ENCODE measurements at places on chromosomes 5 and 9. TPM values are rescaled to one million over a fixed set of nuclear protein-coding genes. Genes with fewer than 3 reads are reported as not detected.
A peak's percentile ranks its signal among the peaks of the same experiment; 100 is the strongest.

GRCh38 chr5:71587766-71588532 lies 809 bp downstream of the MCCC2 start:
- DNase-seq = no peak

- DNase-seq = no peak
Measured at GRCh38 chr5:171157276-171157675, 151.8 kb upstream of the TLX3 start.

- DNase-seq = no peak
Measured at GRCh38 chr9:3553076-3553765, 27.4 kb upstream of the RFX3 start.

The HRH2 gene
- total RNA-seq = 5.7 TPM

DNA sequence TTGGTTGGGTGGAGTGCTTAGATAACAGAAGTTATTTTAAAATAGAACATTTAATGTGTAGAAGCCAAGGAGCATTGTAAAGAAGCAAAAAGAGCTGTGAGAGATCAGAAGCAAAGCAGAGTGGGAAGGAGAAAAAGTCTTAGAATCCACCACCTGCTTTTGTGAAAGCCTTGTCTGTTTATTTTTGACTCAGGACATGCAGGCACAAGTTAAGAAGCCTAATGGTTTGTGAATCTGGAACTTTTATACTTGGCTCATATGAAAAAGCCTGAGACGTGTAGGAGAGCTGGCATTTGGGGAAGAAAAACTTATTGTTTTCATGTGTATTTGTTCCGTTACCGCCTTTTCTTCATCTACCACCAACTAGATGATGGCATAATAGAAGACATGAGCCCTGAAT lies 38.5 kb upstream of the ITGA2 start:
- DNase-seq = no peak

DNA sequence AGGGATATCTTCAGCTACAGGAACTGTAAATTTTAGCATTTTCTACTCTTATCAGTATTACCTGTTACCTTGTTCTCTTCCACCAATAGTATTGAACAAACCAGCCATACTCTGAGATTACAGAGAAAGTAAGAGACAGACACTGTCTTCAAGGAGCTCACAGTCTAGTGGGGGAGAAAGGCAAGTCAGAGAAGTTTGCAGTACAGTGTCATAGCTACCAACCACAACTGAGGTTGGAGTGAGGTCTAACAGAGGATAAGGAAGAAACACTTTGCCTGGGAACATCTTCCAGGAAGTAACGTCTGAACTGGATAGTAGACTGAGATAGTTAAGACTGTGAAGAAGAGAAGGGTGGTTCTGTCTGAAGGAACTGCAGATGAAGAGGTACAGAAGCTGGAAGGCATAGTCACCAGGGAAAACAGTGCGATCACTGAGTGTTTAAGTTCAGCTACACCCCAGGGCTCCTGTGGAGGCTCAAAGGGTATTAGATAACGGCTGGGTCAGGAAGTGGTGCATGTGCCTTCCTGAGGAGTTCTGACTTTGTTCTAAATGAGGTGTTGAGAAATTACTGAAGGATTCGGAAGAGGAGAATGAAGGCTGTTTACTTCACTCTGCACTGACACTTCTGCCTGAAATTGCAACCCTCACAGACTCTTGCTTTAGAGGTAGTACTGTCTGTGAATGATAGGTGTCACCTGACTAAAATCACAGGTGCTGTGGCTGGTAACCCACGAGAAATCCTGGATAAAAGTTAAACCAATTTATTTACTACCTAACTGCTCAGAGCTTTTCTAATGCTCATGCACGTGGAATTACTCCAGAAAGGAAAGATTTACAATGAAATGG lies 841.6 kb downstream of the MAT2B start:
- no peak for DNase-seq

DNA sequence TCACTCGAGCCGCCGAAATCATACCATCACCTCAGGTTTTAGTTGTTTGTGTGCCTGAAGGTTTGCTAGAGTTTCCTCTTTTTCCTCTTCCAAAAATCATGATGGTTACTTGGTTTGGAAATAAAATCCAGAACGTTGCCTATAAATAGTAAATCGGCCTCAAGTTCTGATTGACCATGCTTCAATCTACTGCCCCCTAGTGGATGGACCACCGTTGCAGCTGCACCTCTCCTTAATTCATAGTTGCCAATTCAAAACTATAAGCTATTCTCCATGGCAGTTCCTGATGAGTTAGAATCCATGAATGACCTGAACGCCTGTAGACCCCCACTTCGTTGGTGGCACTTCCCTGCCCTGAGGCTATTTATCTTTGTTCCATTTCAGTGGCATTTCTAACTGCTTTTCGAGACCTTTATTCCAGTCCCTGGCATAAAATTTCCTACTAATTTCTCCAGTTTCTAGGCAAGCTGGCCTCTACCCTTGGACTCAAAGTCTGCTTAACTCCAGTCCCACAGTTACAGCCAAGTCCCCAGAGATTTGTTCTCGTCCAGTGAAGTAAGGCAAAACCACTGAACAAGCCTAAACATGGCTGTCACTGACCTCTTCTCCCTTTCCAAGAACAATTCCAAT lies 422.6 kb downstream of the EFNA5 start:
- DNase-seq = peak; percentile 59

GRCh38 chr9:70466976-70467561 lies 52.6 kb upstream of the KLF9 start:
- DNase-seq = no peak

DNA sequence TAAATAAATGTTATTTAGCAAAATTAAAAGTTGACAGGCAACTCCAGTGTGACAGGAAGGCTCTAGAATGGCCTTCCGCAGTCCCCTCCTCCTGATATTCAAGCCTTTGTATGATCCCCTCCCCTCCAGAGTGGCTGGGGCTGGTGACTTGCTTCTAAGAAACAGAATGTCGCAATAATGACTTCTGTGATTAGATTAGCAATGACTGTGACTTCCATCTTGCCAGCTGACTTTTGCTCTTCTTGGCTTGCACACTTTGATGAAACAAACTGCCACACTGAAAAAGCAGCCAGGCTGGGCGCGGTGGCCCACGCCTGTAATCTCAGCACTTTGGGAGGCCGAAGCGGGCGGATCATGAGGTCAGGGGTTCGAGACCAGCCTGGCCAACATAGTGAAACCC lies 106.5 kb upstream of the LARP1 start:
- peak; percentile 57 for DNase-seq

- DNase-seq = no peak
Measured at GRCh38 chr5:9054322-9054721, 491.6 kb downstream of the SEMA5A start.

DNA sequence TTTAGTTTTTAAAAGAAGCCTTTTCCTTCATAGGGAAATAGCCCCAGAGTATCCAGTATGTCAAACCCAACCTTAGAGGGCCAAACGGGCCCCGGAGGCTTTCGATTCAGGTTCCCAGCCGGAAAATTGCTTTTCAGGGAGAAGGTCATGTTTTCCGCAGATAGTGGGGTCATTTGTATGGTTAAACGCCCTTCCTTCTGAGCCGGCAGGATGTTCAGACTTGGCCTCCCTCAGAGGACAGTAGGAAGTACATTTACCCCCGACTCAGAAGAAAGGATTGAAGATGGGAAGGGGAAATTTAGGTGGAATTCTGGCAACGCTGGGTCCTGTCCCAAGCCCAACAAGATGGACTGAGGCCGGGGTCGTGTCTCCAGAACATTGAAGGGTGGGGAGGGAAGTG lies 195.2 kb downstream of the AOPEP start:
- DNase-seq = no peak

DNA sequence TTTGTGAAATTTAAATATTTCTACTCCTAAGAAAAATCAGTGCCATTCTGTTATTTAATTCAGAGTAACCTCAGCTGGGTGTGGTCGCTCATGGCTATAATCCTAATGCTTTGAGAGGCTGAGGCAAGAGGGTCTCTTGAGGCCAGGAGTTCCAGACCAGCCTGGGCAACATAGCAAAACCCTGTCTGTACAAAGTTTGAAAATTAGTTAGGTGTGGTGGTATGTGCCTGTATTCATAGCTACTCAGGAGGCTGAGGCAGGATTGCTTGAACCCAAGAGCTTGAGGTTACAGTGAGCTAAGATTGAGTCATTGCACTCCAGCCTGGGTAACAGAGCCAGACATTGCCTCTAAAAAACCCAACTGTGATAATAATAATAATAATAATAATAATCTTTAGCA lies 44.8 kb upstream of the CNTLN start:
- no peak for DNase-seq

- DNase-seq = no peak
Measured at GRCh38 chr5:15606197-15606596, 106.2 kb downstream of the FBXL7 start.

The GRK6 gene
- 30.8 TPM for total RNA-seq

The PCDHAC1 gene
- total RNA-seq = 0.47 TPM

DNA sequence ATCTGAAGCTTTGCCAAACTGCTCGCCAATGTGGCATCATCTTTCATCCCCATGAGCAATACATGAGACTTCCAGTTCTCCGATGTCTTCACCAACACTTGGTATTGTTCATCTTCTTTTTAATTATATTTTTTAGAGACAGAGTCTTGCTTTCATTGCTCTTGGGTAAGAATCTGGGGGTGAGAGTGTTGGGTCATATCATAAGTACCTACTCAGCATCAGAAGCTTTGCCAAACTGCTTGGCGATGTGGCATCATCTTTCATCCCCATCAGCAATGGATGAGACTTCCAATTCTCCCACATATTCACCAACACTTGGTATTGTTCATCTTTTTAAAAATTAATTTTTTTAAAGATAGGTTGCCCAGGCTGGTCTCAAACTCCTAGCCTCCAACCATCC lies 30.9 kb upstream of the ZDHHC11B start:
- no peak for DNase-seq

DNA sequence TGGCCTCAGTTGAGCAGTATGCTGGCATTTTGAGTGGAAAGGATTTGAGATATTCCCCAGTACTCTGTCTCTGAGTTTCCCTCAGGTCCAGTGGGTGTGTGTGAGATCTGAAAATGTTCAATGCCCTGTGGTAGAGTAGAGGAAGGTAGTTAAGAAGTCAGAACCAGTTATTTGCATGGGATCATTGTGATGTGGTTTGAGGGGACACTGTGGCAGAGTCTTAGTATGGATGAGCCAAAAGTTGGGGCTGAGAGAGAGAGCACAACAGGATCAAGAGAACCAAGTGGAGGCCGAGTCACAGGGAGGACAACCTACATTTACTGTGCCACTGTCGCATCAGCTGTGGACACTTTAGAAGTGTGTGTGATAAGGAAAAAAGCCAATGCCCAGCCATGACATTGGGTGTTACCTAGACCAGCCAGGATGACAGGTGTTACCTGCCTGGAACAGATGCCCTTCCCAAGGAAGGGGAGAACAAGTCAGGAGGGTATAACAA lies 128.9 kb upstream of the IL12B start:
- DNase-seq = no peak

- DNase-seq = no peak
Measured at GRCh38 chr5:177957241-177957640, 38.8 kb downstream of the PROP1 start.

The SLC6A19 gene
- not detected for total RNA-seq

- DNase-seq = no peak
Measured at GRCh38 chr9:94870793-94871558, 144.5 kb downstream of the AOPEP start.

DNA sequence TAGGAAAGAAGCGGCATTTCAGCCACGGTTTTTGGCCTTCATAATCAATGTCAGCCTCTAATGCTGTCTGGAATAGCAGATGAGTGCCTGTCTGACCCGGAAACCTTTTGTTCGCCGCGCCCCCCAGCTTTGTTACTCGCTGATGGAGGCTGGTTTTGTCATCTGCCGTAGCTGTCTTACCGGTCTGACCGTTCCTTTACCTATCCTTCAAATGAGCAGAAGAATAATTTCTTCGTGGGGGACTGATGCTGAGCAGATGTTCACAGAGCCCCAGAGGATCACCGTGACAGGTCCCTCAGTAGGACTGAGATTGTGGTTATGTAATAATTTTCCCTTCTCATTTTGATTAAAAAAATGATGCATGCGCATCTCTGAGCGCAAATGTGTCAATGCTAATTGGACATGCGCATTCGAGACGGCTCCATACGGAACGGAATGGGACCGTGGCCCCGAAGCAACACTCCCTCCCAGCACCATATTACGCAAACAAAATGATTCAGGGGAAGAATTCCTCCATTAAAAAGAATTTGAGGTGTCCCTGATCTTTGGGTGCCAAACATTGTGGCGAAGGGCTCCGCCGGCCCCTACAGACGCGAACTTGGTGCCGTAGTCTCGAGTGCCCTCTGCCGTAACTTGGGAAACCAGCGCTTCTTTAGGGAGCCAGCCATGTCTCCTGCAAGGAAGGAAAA lies 27.6 kb downstream of the TLX3 start:
- DNase-seq = peak; percentile 59

- no peak for DNase-seq
Measured at GRCh38 chr5:1936413-1936812, 53.7 kb upstream of the IRX4 start.

DNA sequence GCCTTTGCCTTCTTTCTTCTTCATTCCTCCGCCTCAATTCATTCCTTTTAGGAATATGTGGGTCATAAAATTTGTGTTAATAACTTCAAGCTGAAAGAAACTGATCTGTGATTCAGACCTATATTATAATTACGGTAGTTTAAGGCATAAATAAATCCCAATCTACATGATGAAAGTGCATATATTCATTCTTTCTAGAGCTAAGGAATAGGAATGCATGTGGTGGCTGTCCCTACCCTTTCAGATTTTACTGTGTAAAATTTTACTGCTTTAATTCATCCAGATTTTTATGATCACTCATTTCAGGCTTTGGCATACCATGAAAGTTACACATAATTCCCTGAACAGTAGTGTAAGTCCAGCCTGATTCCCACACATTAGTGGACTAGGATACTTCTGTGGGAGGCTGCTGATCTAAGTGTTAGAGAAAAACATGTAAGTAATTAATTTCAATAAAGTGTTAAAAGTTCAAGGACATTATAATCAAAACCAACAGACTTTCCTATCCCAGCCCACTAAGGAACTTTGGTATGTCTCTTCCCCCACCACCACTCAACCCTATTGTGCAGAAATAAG lies 83.1 kb downstream of the HINT1 start:
- no peak for DNase-seq

GRCh38 chr9:131714821-131715220 lies 25.1 kb downstream of the RAPGEF1 start:
- no peak for DNase-seq

DNA sequence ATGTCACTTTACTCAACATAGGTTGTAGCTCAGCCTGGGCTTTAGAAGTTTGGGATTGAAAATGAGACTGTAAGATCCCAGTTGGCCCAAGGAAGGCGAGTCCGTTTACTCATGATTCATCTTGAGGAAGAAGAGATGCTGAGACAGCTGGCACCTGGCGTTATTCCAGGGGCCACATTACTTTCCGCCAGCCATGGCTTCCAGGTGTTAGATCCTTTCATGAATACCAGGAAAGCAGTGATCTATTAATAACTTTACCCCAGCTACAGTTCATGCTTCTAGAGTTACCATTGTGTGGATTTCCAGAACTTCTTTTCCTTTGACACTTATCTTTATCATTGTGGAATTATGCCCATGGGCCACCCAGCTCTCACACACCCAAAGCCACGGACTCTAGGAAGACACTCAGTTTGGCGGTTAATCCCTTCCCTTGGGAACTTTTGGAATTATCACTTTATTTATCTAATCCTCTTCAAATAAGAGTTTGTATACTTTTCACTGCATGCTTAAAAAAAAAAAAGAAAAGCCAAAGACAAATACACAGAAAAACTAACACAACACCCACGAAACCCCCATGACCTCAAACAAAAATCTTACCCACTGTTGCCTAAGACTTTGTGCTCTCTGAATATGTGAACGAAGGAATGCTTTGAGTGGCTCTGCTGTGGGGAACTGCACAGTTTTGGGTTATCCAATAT lies 26.9 kb downstream of the RAI14 start:
- no peak for DNase-seq

The POU5F2 gene
- total RNA-seq = 4.9 TPM

The LTC4S gene
- total RNA-seq = 13.7 TPM

- DNase-seq = no peak
Measured at GRCh38 chr9:18980189-18980588, 52.8 kb downstream of the SAXO1 start.

All from ureter (tissue), 1 donor.